ENCODE measurements at places on chromosomes 13 and 19. TPM values are rescaled to one million over a fixed set of nuclear protein-coding genes. Genes with fewer than 3 reads are reported as not detected.

DNA sequence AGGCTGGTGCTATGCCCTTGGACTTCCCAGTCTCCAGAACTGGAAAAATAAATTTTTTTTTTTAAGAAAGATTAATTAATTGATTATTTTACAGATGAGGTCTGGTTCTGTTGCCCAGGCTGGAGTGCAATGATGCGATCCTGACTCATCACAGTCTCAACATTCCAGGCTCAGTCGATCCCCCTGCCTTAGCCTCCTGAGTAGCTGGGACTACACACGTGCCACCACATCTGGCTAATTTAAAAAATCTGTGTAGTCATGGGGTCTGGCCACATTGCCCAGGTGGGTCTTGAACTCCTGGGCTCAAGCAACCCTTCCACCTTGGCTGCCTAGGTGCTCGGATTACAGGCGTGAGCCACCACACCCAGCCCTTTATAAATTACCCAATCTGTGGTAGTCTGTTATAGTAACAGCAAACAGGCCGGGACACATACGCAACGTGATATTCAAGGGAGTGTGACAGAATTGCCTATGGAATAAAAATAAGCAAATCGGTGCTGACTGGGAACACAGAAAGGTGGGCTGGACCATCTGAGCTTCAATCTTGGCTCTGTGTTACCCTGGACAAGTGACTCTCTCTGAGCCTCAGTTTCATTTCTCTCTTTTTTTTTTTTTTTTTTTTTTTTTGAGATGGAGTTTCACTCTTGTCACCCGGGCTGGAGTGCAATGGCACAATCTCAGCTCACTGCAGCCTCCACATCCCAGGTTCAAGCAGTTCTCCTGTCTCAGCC is 42.8 kb downstream of the PIN1 start:
- DNase-seq = no peak

- no peak for DNase-seq
These were observed 8.2 kb upstream of the UPK1A start for GRCh38 chr19:35657904-35658700.

DNA sequence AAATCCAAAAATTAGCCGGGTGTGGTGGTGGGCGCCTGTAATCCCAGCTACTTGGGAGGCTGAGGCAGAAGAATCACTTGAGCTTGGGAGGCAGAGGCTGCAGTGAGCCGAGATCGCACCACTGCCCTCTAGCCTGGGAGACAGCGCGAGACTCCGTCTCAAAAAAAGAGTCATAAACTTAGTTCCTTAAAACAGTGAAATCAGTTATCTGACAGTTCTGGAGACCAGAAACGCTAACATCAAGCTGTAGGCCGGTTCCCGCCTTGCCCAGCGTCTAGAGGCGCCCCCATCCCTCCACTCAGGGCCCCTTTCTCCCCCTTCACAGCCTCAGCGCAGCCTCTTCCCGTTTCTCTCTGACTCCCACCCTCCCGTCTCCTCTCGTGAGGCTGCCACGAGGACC is 11.9 kb downstream of the ADAT3 start:
- no peak for DNase-seq

DNA sequence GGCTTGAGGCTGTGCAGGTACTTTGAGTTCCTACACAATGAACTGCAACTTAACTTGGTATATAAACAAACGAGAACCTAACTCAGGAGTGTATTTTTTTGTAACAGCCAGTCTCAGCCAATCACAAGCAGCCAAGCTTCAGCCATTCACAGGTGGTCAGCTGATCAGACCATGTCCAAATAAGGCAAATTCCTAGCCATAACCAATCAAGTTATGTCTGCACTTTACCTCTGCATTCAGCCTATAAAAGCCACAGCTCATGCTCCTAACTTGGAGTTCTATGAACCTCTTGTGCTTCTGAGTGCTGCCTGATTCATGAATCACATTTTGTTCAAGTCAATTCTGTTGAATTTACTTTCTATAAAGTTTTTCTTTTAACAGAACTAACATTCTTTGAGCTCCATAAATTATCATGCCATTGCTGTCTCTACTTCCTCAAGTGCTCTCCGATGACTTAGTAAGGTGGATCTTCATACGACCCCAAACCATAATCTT is 16.8 kb upstream of the MEDAG start:
- DNase-seq = no peak

- DNase-seq = no peak
These were observed 2.4 kb downstream of the ZNF85 start for GRCh38 chr19:20925481-20925880.

DNA sequence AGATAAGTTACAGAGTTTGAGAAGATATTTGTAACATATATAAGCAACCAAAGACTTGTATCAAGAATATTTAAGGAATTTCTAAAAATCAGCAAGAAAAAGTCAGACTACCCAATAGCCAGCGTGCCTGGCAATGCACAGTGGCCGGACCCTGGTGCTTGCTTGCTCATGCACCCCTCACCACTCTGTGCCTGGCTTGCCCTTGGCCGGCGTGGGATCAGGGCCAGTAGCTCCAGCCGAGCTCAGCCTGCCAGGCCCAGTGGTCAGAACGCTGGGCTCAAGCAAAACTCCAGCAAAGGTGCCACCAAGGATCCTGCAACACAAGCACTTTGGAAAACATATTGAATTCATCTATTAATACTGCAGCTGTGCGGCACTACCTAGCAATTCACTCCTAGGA is 95.1 kb downstream of the KATNAL1 start:
- no peak for DNase-seq

GRCh38 chr19:48461982-48462655 is 6.7 kb downstream of the KCNJ14 start:
- DNase-seq = no peak

DNA sequence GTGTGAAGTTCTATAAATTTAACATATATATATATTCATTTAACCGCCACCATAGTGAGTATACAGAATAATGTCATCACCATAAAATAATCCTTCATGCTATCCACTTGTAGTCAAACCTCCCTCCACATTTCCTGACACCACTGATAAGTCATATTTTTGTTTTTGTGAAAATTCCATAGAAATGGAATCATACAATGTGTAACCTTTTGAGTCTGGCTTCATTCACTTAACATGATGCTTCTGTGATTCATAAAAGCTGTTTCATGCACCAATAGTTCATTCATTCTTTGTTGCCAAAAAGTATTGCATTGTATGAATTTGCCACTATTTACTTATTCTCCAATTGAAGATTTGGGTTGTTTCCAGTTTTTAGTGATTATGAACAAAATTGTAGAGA is 497.5 kb upstream of the PCDH20 start:
- DNase-seq = no peak

DNA sequence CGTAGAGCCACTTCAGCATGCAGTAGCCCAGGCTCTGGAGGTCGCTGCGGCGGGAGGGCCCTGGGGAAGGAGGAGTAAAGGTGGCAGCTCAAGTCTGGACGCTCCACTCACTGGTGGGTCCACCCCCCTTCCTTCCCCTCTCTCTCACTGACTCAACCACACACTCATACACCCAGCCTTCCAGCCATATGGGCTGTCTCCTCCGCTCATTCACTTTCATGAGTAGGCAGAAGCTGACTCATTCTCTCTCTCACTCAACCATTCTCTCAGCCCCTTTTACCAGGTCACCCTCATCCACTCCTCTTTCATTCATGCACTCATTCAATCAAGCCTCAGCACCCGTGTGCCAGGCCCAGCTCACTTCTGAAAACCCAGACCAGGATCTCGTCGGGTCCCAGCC is 27.5 kb upstream of the SIGLEC11 start:
- DNase-seq = peak; percentile 28

- DNase-seq = no peak
These were observed 36.3 kb downstream of the SHISA2 start for GRCh38 chr13:26015271-26016125.

GRCh38 chr19:31070146-31071065 is 278.8 kb downstream of the TSHZ3 start:
- no peak for DNase-seq

DNA sequence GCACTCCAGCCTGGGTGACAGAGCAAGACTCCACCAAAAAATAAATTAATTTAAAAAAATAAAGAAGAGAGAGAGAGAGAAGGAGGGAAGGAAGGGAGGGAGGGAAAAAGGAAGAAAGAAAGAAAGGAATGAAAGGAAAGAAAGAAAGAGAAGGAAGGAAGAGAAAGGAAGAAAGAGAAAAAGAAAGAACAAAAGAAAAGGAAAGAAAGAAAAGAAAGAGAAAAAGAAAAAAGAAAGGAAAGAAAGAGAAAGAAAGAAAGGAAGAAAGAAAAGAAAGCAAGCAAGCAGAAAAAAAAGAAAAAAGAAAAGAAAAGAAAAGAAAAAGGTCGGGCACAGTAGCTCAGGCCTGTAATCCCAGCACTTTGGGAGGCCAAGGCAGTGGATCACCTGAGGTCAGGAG is 14.9 kb upstream of the ZNRF4 start:
- DNase-seq = no peak

DNA sequence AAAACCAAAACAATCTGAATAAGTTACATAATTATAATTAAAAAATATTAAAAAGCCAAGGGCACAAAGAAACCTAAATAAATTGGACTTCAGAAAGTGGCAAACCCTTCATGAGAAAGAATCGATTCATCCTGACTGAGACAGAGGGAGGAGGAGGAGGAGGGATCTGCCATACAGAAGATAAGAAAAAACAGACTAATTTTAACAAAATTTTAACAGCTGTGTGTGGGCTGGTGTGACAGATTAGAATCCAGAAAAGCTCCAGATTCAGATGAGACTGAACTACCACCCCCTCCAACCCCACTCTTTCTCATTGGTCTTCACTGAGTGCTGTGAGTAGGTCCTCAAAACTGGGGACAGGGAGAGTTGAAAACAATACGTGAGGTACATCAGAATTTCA is 111.5 kb upstream of the HTR2A start:
- peak; percentile 2 for DNase-seq

DNA sequence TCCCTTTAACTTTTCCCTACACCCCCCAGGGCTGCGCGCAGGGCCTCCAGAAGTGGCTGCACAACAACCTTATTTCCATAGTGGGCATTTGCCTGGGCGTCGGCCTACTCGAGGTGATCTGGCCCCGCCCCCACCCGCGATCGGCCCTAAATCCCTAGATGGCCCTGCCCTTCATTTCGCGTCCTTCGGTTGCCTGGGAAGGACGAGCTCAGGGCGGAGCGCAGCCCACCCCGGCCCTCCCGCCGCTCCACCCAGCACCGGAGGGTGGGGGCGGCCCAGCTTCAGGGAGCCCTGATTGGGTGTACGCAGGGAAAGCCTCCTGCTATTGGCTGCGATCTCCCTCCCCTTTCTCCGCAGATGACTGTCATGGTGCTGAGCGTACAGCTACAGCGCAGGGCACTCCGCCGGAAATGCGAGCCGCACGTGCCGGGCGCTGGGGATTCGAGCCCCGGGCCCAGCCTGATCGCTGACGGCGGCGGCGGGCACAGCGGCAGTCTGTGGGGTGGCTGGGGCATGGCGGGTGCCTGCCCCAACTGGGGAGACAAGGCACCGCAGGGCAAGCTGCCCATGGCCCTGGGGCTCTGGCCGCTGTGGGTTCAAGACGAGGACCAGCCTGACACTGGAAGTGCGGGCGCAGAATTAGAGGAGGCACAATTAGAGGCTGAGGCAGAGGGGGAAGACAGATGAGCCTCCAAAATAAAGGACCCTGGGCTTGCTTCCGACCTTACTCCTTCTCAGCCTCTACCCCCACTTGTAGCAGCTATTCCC is 4.3 kb downstream of the CD37 start:
- peak; percentile 67 for DNase-seq

GRCh38 chr19:30682146-30682998 is 310.2 kb downstream of the ZNF536 start:
- no peak for DNase-seq

DNA sequence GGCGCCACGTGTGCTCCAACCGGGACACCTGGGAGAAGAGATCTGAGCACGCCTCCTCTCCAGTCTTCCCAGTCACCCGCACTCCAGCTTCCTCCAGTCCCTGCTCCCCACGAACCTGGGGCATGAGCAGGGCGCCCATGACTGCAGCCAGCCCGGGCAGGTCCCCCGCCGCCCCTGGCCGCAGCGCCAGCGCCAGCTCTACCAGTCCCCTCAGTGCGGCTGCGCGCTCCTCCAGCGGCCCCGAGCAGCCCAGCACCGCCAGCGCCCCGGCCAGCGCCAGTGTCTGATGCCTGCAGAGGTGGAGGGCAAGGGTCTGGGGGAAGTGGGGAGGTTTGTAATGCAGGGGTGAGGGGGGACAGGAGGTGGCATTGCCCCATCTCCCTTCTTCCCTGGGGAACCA is 13.1 kb downstream of the SH2D3A start:
- DNase-seq = no peak

DNA sequence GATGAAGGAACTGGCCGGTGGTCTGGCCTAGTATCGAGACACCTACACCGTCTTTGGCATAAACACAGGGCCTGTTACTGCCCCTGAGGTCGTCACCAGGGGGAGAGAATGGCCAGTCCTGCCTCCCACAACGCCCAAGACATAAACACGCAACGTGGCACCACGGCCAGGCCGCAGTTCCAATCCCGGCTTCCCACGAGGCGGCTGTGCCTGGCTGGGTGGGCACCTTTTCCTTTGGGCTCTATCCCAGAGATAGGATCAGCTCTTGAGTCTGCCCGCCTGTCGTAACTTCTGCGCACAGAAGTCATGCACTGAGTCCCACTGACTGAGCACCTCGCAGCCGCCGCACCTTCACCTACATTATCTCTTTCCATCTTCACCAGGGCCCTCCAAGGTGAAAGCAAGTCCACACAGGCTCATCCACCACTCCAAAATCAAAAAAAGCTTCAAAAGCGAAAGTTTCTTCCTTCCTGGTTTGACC is 1.1 kb downstream of the MIER2 start:
- DNase-seq = no peak

- no peak for DNase-seq
These were observed 12.1 kb upstream of the HAS1 start for GRCh38 chr19:51735759-51736449.

GRCh38 chr13:97082461-97083207 is 88.4 kb upstream of the OXGR1 start:
- no peak for DNase-seq

- DNase-seq = no peak
These were observed 8.9 kb downstream of the TNFSF13B start for GRCh38 chr13:108278466-108278865.

DNA sequence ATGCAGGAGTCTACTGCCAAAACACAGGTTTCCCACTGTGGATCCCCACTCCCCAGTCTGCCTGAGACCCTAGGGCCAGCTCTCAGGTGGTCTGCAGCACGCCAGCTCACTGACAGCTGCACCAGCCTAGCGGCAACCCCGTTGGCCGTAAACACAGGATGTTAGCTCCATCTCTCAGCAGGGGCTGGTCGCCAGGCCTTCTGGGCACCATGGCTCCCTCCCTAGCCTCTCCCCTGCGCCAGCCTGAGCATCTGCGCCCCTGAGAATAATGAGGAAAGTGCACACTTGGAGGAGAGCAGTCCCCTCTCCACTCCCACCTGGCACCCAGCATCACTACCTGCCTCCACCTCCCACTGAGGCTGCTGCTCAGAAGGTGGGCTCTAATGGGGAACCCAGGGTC is 20.8 kb upstream of the EPHX3 start:
- DNase-seq = no peak

The ERVK3-1 gene
- 20.6 TPM for total RNA-seq

The C5AR2 gene
- total RNA-seq = 0.31 TPM

The DZIP1 gene
- total RNA-seq = 43.7 TPM

The PTBP1 gene
- 33.5 TPM for total RNA-seq

The CAPN12 gene
- not detected for total RNA-seq

The IQCN gene
- 0.47 TPM for total RNA-seq

Measured in occipital lobe (tissue), 3 donors.